Caudate nucleus (tissue), 63 donors: ENCODE measurements at places on chromosomes 1 and 21.

- DNase-seq: no peak
Measured at GRCh38 chr1:65105596-65105995, 42.4 kb upstream of the AK4 start.

GRCh38 chr1:222068101-222068500, 326.2 kb upstream of the DUSP10 start:
- no peak for DNase-seq

- DNase-seq: no peak
Measured at GRCh38 chr1:9279172-9279840, 13.4 kb upstream of the SPSB1 start.

DNA sequence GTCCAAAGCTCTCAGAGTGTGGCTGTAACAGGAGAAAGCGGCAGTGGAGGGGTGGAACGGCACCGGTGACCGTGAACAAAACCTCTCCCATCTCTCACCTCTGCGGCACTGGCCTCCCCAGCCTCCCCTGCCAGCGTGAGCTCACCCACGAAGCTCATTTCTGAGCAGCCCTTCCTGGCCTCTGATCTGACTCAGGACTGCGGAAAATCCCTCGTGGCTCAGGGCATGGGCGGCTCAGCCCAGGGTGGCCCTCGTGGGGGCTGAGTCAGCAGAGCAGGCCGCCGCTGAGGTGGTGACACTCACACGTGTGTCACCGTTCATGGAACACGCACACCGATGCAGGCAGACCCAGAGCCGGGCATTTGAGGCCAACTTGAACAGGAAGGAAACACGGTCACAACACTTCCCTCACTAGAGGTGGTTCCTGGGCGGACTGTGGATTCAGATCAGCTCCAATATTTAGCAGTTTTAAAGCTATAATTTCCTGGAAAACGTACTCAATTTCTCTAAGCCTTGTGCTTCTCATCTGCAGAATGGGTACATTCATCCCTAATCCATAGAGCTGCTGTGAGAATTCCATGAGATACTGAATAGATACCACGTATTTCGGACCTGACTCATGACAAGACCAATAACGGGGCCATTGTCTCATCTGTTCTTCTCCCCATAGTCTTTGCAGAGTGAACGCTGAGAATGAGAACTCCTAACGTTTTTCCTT, 115.0 kb upstream of the TMPRSS2 start:
- no peak for DNase-seq

DNA sequence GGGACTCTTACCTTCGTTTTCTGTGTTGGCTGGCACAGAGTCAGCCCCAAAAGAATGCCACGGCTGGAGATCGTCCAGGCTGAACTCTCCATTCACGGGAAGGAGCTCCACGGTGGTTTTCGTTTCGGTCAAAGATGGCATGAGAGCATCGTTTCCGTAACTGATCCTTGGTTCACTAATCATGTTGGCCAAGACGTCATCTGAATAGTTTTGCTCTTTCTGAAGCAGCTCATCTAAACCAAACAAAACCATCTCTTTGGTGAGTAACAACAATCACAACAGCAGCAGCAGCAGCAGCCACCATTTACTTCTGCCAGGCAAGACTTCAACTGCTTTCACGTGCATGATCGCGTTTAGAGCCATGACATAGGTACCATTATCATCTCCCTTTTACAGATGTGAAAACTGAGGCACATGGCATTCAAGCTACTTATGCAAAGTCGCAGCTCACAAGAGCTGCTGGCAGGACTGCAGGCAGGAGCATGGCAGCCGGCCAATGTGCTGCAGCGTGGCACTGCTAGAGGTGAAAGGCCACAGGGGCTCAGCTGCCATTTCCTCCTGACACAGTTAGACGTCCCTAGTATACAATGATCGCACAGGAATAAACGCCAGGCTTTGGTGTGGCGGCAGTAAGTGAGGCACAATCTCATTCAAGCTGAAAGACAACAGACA, 177.1 kb downstream of the GABPA start:
- DNase-seq: no peak

- no peak for DNase-seq
Measured at GRCh38 chr21:45405819-45406762, 1.1 kb downstream of the COL18A1 start.

DNA sequence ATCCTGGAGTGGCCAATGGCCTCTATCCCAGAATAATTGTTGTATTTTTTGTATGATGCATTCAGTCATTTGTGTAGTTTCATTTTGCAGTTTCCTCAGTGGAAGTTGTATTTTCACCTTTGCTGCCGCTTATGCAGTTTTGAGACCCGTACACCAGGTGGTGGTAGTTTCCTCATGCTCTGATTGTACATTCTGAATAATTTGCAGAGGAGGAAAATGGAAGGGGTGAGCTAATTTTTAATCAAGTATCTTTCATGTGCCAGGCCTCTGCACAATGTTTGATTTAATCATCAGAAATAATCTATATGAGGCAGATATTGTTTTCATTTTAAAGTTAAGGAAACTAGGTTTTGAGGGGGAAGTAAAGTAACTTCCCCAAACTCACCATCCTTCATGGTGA, 29.5 kb downstream of the HLX start:
- DNase-seq: peak; percentile 6

- DNase-seq: no peak
Measured at GRCh38 chr1:43279666-43280065, 5.7 kb downstream of the C1orf210 start.

DNA sequence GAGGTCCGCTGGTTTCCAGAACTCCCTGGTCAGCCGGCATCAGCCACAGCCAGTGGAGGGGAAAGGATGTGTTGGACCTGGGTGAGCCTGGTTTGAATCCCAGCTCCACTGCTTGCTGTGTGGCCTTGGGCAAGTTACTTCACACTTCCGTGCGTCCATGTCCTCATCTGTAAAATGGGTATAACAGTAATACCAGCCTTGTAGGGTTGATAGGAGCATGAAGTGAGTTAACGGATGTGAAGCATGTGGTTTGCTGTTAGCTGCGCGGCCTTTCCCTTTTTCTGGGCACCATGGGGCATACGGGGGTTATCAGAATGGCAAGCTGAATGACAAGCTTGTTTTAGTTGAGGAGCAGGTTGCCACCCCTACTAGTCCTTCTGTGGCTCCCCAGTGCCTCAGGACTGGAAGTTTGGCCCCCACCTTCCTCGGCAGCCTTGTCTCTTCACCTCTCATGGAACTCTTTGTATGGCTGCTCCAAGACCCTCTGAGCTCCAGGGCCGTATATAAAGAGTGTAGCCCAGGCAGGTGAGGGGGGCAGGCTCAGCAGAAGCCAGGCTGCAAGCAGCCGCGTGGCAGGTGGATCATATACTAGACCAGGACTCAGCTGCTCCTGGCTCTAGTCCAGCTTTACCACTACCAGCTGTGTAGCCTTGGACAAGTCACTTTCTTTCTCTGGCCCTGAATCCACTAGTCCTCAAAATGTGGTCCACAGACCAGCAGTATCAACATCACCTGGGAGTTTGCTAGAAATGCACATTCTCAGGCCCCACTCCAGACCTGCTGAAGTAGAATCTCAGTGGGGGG, 95.4 kb downstream of the LACTBL1 start:
- DNase-seq: no peak

DNA sequence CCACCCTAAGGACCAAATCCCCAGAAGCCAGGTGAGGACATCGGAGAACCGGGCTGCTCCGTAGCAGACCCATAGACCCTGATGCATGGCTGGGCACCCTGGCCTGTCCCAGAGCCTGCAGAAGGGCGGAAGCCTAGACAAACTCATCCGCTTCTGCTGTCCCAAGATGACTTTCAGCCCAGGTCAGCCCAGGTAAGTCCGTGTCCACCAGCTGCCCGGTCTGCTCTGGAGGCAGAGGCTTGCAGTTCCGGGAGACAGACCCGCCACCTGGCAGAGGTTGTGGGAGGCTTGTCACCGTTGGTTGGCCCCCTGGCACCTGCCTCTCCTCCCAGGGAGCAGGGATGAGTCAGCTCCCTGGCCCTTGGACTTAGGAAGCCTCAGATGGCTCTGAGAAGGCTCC, 22.8 kb upstream of the POFUT2 start:
- no peak for DNase-seq

GRCh38 chr1:3819771-3820200, 23.5 kb upstream of the LRRC47 start:
- DNase-seq: no peak

DNA sequence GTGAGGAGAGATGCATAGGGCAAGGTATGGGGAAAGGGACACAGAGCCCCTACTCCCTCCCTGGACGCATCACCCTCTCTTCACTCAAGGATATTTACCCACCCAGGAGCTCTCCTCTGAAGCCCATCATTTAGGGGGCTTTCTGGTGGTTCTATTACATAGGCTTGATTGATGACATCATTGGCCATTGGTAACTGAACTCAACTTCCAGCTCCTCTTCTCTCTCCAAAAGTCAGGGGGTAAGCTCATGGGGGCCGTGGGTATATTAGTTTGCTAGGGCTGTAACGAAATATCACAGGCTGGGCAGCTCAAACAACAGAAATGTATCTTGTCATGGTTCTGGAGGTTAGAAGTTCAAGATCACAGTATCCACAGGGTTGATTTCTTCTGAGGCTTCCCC, 110.8 kb downstream of the DSCAM start:
- no peak for DNase-seq

- DNase-seq: no peak
Measured at GRCh38 chr1:203686091-203686632, 59.5 kb downstream of the ATP2B4 start.

GRCh38 chr1:175841738-175842187, 98.4 kb upstream of the TNR start:
- DNase-seq: no peak

GRCh38 chr1:64539781-64540218, 69.9 kb downstream of the CACHD1 start:
- DNase-seq: no peak

GRCh38 chr1:206116191-206116872, 856 bp downstream of the AVPR1B start:
- DNase-seq: no peak

DNA sequence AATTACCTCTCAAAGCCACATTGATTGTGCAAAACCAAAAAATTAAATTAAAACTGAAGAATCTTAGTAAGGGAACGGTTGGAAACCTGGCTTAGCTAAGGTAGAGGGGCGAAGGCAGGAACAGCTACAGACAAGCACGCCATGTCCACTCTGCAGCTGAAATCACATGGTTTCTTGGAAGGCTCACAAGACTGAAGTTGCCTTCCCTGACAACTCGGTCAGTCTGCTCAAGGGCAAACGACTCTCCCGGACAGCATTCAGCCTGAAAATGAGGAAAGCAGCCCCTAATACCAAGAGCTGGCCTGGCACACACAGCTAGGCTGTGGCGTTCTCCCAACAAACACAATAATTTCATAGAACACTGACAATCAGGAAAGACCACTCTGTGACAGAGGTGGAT, 22.7 kb upstream of the BECN2 start:
- DNase-seq: no peak

GRCh38 chr1:193931356-193931755, 744.9 kb upstream of the B3GALT2 start:
- DNase-seq: no peak

DNA sequence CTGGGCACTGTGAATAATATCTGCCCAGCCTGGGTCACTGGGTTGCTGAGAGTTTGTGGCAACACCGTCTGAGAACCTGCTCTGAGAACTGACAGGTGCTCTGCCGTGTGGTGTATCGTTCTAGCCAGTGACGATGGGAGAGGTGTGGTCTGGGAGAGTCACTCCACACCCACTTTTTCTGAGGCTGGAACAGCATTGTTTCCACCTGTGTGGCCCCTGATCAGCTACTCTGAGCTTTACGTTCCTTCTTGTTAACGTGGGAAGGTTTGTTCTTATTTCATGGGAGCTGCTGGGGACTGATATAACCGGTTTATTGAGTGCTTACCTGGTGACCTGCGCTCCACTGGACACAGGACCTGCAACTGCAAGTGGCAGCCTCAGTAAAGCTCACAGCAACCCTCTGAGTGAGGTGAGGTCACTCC, 34.8 kb upstream of the TENT5C start:
- DNase-seq: no peak

DNA sequence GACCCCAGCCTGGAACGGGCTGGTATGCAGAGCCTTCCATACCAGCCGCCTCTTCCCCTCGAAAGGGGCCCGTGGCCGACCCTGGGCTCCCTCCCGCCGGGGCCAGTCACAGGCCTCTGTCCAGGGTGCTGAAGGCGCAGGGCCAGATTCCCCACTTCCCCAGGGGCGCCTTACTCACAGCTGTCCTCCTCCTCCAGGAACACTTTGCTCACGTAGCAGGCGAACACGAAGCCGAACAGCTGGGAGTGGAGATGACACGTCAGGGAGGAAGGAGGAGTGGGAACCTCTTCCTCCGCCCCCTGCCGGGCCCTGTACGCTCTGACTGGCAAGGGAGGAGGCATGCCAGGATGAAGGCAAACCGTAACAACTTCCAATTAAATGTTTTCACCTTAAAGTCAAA, 57.3 kb downstream of the NKAIN1 start:
- peak; percentile 13 for DNase-seq

GRCh38 chr21:31164713-31165694, 126.7 kb upstream of the KRTAP19-8 start:
- DNase-seq: no peak

DNA sequence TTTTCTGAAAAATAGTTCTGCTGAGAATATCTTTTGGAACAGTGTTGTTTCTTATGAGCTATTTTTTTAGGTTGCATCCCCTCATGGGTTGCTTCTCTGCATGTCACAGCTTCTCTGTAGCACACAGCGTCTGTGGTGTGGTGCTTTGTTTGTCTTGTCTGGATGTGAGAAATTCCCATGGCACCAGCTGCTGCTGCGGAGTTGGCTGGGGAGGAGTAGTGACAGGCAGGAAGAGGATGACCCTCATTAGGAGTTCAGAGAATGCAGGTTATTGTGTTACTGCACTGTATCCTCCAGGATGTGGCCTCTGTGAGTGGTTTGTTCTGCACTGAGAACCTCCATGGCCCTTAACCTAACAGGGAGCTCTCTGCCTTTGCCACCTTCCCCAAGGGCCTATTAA, 64.8 kb downstream of the TSEN15 start:
- no peak for DNase-seq

DNA sequence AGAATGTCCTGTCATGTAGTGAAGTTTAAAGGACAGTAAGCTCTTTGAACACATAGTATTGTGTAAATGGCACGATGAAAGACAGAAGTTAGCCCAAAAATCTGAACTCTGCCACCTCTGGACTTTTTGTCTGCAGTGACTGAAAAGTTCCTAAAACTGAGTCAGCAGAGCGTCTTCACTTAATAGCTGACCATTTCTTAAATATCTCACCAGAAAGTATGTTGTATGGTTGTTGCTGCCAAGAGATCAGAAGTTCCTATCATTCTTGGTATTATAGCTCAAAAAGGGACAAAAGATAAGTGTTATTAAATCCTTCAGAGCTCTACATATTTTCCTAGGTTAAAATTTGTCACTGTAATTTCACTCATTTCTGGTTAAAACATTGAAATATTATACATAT, 1003.0 kb downstream of the TTLL7 start:
- DNase-seq: no peak

GRCh38 chr1:211559222-211560010, 19.5 kb downstream of the SLC30A1 start:
- DNase-seq: no peak

DNA sequence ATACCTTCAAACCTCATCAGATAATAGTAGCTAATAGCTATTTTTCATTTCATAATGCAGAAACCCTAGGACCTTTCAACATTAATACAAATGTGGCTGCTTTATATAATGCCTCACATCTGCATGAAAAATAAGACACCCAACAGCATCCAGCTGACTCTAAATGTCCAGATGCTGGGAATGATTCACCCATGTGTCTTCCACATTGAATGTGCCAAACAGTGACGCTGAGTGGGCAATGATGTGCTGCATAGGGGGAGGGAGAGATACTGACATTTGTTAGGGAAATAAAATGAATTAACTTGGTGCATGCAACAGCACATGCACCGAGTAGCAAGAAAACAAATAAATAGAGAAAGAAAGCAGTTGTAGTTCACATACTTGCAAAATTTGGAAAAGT, 199.3 kb downstream of the DSCAM start:
- no peak for DNase-seq

- no peak for DNase-seq
Measured at GRCh38 chr21:39110431-39110830, 72.8 kb downstream of the PSMG1 start.
